NCI-H1436 (cell line): ENCODE measurements at places on chromosomes 11 and 22.

DNA sequence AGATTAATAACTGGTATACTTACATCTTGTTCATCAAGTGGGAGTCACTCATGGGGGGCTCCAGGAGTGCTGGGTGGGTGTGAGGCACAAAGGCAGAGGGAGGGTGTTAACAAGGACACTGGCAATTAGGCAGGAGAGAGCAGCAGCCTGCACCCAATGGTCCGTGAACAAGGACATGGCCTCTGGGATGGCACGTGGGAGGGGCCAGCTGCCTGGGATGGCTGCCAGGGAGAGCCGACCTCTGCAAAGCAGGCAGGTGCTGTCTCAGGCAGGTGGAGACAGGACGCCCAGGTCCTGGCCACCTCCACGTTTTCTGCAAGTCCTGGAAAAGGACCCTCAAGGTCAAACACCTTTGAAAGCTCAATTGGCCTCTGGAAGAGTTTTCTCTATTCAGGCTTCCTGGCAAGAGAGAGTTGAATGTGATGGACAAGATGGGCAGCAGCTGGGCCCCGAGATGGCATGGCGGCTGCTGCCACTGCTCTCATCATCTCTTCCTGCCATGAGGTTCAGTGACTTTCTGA lies 257.1 kb downstream of the BUD13 start:
- no peak for DNase-seq

GRCh38 chr22:43681731-43682360 lies 130.3 kb downstream of the EFCAB6 start:
- no peak for DNase-seq

DNA sequence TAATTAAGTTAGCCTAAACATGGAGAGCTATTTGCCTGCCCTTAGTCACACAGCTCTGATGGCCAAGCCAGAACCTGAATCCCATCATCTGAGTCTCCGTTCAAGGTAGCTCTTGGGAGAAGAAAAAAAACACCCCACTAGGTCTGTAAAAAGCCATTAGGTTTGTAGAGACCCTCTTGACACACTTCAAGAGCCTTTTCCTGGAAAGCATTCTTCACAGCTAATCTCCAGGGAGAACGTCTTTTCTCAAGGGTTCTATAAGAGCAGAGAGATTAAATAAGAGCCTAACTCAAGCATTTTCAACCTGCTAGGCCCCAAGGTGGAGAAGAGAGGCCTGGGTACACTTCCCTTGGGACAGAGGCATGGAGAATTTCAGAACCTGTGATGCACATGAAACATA lies 61.6 kb upstream of the NAV2 start:
- DNase-seq, result no peak

GRCh38 chr11:22626573-22627239 lies 1.1 kb upstream of the FANCF start:
- no peak for DNase-seq

DNA sequence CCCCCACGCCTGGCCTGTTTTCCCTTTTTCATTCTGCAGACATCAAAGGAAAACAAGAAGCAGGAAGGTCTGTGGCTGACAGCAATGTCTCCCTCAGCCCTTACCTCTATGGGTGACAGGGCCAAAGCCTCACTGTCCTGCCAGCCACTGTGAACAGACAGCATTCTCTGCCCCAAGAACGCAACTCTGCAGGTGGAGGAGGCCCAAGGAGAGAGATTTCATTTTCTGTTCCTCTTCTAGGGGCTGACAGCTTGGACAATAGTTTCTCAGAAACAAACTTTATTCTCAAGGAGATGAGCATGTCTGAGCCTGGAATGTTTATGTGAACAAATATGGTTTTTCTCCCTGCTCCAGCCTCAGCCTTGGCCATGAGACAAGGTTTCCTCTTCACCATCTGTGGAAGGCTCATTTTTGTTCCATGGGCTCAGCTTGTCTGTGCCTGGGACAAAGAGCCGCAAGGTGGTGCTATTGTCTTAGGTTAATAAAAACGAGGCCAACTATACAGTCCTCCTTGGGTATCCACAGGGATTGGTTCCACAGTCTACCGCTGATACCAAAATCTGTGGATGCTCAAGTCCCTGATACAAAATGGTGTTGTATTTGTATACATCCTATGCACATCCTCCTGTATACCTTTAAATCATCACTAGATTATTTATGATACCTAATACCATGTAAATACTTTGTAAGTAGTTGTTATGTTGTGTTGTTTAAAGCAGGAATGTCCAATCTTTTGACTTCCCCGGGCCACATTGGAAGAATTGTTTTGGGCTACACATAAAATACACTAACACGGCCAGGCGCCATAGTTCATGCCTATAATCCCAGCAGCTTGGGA lies 5.8 kb downstream of the PIWIL3 start:
- peak; percentile 66 for DNase-seq

DNA sequence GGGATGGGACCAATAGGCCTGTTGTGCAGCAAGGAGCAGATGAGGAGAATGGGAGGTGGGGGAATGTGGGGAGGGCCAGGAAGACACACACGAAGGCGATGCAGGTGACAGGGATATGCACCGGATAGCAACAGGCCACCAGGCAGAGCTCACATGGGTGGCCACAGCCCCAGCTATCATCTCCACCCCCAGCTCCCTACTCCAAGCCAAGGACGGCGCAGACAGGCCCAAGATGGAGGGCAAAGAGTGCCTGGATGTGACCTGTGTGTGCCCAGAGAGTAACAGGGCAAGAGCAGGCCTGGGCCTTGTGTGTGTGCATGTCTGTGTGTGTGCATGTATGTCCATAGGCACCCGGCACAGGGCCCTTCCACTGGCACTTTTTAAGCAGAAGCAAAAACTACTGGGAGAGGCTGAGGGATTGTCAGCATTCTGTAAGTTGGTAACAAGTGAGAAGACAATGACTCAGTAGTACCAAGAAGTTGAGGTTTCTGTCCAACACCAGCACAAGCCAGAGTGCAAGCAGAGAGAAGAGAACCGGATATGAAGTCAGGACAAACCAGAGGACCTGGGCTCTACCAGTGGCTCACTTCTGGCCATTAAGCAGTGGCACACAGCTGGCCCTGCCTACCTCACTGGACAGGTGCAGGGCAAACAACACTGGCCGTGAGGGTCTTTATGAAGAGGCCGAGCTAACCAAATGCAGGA lies 36.4 kb downstream of the NRXN2 start:
- no peak for DNase-seq

- no peak for DNase-seq
Observed at GRCh38 chr11:129696309-129696989, 119.2 kb upstream of the TMEM45B start.
